Activated CD4-positive, alpha-beta T cell treated with anti-CD3 and anti-CD28 coated beads, Interleukin-2, amount 10 ng/mL, durations not matched to agents 24 days and 14 days (primary cell): ENCODE measurements at places on chromosomes 2 and 18.

- no peaks in the 10 kb centered on the region for H3K36me3 ChIP-seq
- H3K27me3 ChIP-seq: peaks cover 15% of the 10 kb centered on the region
- no peaks in the 10 kb centered on the region for H3K4me1 ChIP-seq
- H3K27ac ChIP-seq: no peak overlapping the region
- no peak for DNase-seq
- no peak overlapping the region for H3K4me3 ChIP-seq
These were observed 58.4 kb downstream of the TXNL1 start for GRCh38 chr18:56580026-56580425.

DNA sequence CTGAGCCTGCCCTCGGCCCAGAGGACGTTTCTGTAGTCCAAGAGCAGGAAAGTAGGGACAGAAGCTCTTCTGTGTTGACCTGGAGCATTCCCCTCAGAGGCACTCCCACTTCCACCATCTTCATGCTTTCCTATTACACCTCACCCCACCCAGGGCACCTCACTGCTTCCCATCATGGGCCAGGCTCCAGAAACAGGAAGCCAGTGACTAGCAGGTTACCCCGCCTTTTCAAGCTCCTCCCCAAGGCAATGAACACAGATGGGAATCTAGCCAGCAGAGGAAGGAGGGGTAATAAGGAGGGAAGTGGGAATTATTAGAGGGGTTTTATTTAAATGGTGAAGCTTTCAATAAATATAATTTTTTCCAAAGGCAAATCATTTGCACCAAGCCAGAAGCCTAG is 308.8 kb upstream of the MGAT5 start:
- peaks cover 5% of the 10 kb centered on the region for H3K27me3 ChIP-seq
- H3K4me1 ChIP-seq: no peaks in the 10 kb centered on the region
- H3K36me3 ChIP-seq: no peaks in the 10 kb centered on the region
- DNase-seq: peak; percentile 28
- H3K27ac ChIP-seq: no peak overlapping the region

- DNase-seq: no peak
- H3K27ac ChIP-seq: no peak overlapping the region
- H3K4me1 ChIP-seq: no peaks in the 10 kb centered on the region
These were observed 109.7 kb downstream of the RGPD3 start for GRCh38 chr2:106358521-106358920.

DNA sequence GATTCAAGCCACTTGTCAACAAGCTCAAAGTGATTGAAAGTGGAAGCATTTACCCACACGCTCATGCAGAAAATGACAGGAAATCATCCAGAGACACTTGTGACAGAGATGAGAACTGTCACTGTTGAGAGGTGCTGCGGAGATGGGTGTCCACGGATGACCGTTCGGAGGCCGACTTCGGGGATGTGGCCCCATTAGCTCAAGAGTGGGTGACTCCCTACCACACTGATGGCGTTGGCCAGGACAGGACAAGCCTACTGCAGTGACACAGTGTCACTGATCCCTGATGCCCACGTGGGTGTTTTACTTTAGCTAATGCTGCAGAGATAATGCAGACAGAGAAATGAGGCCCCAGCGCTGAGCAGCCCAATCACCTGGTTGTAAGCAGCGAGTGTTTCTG is 81.5 kb upstream of the YWHAQ start:
- H3K4me3 ChIP-seq: peak overlapping the region; percentile 42
- H3K27me3 ChIP-seq: no peaks in the 10 kb centered on the region
- H3K36me3 ChIP-seq: no peaks in the 10 kb centered on the region
- H3K27ac ChIP-seq: peak overlapping the region; percentile 86

GRCh38 chr2:8821276-8822217 is 15.9 kb downstream of the KIDINS220 start:
- H3K36me3 ChIP-seq: peaks cover 20% of the 10 kb centered on the region
- H3K4me3 ChIP-seq: no peak overlapping the region
- peaks cover 5% of the 10 kb centered on the region for H3K4me1 ChIP-seq
- no peak overlapping the region for H3K27ac ChIP-seq
- H3K27me3 ChIP-seq: no peaks in the 10 kb centered on the region

DNA sequence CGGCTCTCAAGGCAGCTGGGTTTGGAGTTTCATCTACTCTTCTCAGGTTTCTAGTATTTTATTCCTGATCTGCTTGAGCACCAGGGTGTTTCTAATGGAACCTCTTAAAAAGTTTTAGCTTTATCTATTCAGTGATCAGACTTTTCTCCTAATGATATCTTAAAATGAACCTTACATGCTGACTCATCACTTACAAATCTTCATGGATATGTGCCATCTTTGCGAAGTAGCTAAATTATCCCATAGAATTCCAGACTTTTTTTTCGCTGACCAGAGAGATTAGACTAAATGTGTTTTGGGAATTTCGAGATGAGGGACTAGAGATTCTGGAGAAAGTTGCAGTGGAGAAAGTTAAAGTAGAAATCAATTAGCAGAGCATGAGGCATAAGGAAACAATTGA is 401.0 kb downstream of the GRB14 start:
- DNase-seq: no peak
- H3K27me3 ChIP-seq: no peaks in the 10 kb centered on the region
- no peaks in the 10 kb centered on the region for H3K36me3 ChIP-seq

- H3K4me1 ChIP-seq: peaks cover 8% of the 10 kb centered on the region
- H3K4me3 ChIP-seq: no peak overlapping the region
- H3K27me3 ChIP-seq: peaks cover 23% of the 10 kb centered on the region
- no peak for DNase-seq
These were observed 40.7 kb downstream of the VIT start for GRCh38 chr2:36737131-36737750.

DNA sequence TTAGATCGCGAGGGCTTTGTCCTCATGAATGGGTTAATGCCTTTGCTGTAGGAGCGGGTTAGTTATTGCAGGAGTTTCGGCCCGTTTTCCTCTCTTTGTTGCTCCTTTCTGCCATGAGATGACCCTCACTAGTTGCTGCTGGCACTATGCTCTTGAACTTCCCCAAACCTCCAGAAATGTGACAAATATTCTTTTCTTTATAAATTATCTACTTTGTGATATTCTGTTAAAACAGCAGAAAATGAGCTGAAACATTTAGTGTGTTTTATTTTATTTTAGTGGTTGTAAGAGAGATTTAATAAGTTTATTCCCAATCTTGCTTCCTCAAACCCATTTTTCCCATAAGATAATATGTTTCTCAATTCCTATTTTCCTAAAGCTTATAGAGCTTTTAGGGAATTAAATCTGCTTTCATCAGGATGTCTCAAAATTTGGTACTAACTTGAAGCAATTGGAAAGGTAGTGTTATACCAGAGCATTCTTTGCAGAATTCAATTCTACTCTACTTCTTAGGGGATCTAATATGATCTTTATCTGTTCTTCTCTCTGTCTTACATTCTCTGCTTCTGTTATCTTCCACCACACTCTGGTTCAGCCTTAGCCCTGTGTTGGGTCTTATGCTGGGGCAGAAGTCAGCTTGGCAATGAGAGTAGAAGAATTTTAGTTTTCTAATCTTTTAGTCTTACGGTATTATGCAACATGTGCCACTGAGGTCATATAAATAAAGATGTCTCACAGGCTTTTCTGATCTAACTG is 23.1 kb downstream of the DDX1 start:
- peaks cover 40% of the 10 kb centered on the region for H3K36me3 ChIP-seq
- no peaks in the 10 kb centered on the region for H3K27me3 ChIP-seq
- H3K4me3 ChIP-seq: no peak overlapping the region
- H3K27ac ChIP-seq: no peak overlapping the region
- H3K4me1 ChIP-seq: no peaks in the 10 kb centered on the region

- no peaks in the 10 kb centered on the region for H3K36me3 ChIP-seq
- H3K27me3 ChIP-seq: peaks cover 5% of the 10 kb centered on the region
- no peaks in the 10 kb centered on the region for H3K4me1 ChIP-seq
- no peak overlapping the region for H3K27ac ChIP-seq
These were observed 77.2 kb upstream of the TXNDC2 start for GRCh38 chr18:9808295-9809241.

DNA sequence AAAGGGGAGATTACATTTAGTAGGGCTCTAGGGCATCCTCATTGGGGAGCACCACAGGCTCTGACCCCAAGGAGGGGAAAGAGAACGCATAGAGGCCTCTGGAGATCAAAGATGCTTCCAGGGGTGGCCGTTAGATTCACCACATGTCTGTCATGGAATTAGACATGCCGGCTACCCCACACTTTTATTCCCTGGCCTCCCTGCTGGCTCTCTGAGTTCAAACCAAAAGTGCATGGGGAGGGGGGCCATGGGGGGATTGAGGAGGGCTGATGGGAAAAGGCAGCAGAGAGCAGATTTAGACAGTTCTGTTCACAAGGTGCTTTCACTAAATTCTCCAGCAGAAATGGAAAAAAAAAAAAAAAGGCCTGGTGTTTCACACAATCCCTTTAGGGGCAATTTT is 64.4 kb upstream of the ZNF521 start:
- DNase-seq: no peak
- H3K27ac ChIP-seq: no peak overlapping the region
- H3K4me3 ChIP-seq: no peak overlapping the region
- H3K4me1 ChIP-seq: no peaks in the 10 kb centered on the region
- H3K27me3 ChIP-seq: no peaks in the 10 kb centered on the region

- H3K27me3 ChIP-seq: peaks cover 4% of the 10 kb centered on the region
- H3K36me3 ChIP-seq: no peaks in the 10 kb centered on the region
- DNase-seq: no peak
These were observed 2.7 kb upstream of the COL3A1 start for GRCh38 chr2:188971432-188971861.

DNA sequence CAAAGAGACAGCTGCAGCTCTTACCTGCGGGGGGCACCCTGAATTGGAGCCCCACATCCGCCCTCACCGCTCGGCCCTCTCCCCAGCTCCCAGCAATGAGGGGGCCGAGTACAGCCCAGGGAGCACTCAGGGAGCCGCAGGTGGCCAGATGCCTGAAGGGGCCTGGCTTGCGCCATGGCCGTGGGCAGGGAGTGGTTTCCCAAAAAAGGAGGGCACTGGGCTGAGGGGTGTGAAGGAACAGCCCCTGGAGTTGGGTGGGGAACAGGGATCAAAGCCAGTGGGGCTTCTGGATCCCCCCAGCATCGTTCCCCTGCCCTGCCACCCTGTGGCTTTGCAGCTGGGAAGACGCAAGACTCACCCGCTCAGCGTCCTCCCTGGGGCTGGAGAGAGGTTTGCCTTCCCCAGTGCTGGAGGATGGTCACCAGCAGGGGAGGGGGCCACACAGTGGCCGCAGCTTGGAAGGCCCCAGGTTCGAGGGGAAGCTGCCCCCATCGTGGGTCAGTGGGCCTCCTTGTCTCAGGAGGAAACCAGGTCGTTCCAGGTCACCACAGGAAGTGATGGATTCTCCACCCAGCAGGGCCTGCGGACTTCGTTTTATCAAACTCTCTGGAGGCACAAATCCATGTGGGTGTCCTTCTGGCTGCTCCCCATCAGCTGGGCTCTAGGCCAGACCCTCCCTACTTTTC is 68.2 kb upstream of the HPCAL1 start:
- no peaks in the 10 kb centered on the region for H3K27me3 ChIP-seq
- H3K4me3 ChIP-seq: no peak overlapping the region
- no peak for DNase-seq
- H3K4me1 ChIP-seq: peaks cover 7% of the 10 kb centered on the region
- no peak overlapping the region for H3K27ac ChIP-seq

- no peak for DNase-seq
- H3K27me3 ChIP-seq: no peaks in the 10 kb centered on the region
- no peak overlapping the region for H3K4me3 ChIP-seq
These were observed 28.7 kb upstream of the LRRC30 start for GRCh38 chr18:7202169-7202568.

GRCh38 chr18:62486290-62486964 is 36.4 kb upstream of the ZCCHC2 start:
- peaks cover 3% of the 10 kb centered on the region for H3K4me1 ChIP-seq
- DNase-seq: peak; percentile 28
- no peaks in the 10 kb centered on the region for H3K36me3 ChIP-seq
- H3K27me3 ChIP-seq: peaks cover 19% of the 10 kb centered on the region
- H3K27ac ChIP-seq: no peak overlapping the region

DNA sequence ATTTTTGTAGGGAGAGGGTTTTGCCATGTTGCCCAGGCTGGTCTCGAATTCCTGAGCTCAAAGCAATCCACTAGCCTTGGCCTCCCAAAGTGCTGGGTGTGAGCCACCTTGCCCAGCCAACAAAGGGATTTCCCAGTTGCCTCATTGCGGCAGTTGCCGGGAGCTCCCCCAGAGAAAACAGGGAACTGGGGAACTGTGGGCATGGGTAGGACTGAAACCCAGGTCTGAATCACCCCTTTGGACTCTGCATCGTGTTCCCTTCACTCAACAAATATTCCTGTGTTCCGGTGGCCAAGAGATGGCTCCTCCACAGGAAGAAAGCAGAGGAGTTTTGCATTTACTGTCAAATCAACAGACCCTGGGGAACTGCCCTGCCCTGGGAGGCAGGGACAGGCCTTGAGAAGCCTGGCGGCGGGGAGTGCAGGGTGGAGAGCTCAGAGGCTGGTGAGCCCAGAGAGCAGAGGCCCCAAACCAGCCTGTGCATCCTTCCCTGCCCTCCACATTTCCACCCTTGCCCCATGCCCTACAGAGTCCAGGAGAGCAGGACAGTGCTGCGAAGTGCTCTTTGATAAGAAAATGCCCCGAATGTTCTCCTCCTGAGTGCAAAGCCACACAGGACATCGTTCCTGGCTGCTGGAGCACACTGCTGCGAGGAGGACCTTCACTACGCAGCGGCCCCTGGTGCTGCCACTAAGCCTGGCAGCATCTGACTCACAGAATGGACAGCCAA is 24.9 kb downstream of the MYO7B start:
- no peak overlapping the region for H3K27ac ChIP-seq
- H3K4me3 ChIP-seq: no peak overlapping the region
- H3K27me3 ChIP-seq: peaks cover 61% of the 10 kb centered on the region
- H3K36me3 ChIP-seq: no peaks in the 10 kb centered on the region

- no peaks in the 10 kb centered on the region for H3K36me3 ChIP-seq
- DNase-seq: no peak
- no peaks in the 10 kb centered on the region for H3K27me3 ChIP-seq
- H3K4me3 ChIP-seq: no peak overlapping the region
These were observed 55.9 kb upstream of the HAAO start for GRCh38 chr2:42848265-42848664.

DNA sequence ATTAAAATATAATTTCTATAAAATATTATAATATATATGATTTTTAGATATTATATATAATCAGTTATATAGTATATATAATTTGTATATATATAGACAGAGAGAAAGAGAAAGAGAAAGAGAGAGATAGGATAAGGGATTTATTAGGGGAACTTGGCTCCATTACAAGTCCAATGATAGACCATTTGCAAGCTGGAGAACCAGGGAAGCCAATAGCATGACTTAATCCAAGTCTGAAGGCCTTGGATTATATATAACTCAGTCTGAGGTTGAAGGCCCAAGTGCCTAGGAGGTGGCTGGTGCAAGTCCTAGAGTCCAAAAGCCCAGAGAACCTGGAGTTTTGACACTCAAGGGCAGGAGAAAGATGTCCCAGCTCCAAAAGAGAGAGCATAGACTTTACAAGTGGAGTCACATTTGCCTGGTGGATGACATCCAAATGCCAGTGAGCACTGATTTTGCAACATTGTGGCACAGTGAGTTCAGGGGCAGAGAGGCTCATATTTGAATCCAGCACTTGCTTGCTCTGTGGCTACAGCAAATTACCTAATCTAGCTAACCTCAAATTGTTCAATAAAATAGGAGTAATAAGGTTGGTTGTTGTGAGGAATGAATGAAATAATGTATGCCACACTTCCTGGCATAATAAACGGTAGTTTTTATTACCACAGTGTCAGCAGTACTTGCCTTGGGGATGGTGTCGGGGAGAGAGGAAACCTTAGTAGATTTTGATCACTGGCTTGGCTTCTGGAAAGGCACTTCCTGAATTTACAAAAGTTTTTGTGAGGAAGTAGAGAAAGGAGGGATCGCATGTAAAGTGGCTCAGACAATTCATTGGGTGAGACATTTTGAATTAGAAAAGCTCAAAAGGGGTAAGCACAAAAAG is 69.6 kb upstream of the CD28 start:
- DNase-seq: no peak
- H3K4me3 ChIP-seq: peak overlapping the region; percentile 34
- peak overlapping the region; percentile 4 for H3K27ac ChIP-seq
- peaks cover 21% of the 10 kb centered on the region for H3K4me1 ChIP-seq
- H3K27me3 ChIP-seq: peaks cover 2% of the 10 kb centered on the region
